ENCODE measurements at places on chromosomes 11 and 22. TPM values are rescaled to one million over a fixed set of nuclear protein-coding genes. Genes with fewer than 3 reads are reported as not detected.

OR2AG2 gene
- 0.55 TPM for total RNA-seq

LRP4 gene
- total RNA-seq = 4.7 TPM

NRIP3 gene
- total RNA-seq = 37.9 TPM

MYO7A gene
- 0.12 TPM for total RNA-seq

LMNTD2 gene
- total RNA-seq = 0.11 TPM

PHLDB1 gene
- 50.1 TPM for total RNA-seq
